ENCODE measurements at places on chromosomes 16 and 17.

GRCh38 chr17:930258-930657, 49.3 kb downstream of the NXN start:
- DNase-seq, result no peak

- DNase-seq, result no peak
These were observed 24.1 kb downstream of the BAIAP2 start for GRCh38 chr17:81059026-81059425.

DNA sequence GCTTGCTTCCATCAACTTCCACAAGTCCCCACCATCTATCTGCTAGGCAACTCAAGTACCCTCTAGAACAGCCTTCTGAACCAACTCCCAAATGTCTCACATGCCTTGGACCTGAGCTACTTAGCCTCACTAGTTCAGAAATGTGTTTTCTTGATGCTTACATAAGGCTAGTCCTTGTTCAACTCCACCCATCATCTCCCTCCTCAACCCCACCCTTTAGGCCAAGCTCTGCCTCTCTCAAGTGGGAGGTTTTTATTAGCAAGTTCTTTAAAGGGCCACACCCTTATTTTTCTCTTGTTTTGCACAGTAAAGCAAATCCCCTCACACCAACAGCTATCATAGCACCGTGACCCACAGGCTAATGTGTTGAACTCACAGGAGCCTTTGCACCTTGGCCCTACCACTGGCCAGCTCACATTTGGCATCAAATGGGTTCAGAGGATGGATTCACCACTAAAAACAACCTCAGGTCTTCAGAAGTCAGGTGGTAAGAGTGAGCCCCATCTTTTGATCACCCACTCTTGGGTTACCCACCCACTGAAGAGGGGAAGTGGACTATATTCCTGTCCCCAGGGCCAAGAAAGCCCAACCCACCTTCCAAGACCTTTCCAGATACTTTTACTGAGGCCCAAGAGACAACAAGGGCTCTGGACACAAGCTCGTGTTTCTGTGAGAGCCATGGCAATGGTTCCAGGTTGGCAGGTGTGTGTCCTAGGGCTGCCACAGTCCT, 12.2 kb downstream of the PIK3R5 start:
- no peak for DNase-seq

DNA sequence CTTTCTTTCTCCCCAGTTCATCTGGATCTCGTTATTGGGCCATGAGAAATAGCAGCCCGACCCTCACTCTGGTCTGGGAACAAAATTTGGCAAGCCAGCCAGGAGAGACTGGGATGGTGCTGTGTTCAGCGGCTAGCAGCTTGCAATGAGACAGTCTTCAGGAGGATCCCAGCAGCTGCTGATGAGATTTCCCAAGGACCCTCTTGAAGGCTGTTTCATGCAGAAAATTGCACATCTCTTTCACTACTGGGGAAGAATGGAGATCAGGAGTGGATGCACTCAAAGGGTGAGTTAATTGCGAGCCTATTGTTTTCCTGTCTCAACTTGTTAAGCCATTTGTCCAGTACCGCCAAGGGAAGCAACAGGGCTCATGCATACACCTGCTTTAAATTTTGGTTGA, 5.5 kb upstream of the COIL start:
- no peak for DNase-seq

DNA sequence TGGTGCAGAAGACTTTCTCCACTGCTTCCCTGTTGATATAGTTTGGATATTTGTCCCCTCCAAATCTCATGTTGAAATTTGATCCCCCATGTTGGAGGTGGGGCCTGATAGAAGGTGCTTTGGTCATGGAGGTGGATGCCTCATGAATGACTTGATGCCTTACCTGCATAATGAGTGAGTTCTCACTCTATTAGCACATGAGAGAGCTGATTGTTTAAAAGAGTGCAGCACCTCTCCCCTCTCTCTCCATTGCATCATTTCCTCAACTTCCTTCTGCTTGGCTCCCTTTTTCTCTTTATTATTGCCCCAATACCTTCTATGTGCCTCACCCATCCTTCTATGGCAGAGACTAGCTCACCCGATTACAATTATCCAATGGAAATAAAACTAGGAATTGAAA, 90.8 kb upstream of the COX10 start:
- DNase-seq, result no peak
